ENCODE measurements at places on chromosomes 16 and 17.

- no peak for DNase-seq
Observed at GRCh38 chr17:19619705-19620325, 28.7 kb upstream of the ALDH3A2 start.

GRCh38 chr16:647173-647902 is 1.8 kb upstream of the WDR90 start:
- no peak for DNase-seq

DNA sequence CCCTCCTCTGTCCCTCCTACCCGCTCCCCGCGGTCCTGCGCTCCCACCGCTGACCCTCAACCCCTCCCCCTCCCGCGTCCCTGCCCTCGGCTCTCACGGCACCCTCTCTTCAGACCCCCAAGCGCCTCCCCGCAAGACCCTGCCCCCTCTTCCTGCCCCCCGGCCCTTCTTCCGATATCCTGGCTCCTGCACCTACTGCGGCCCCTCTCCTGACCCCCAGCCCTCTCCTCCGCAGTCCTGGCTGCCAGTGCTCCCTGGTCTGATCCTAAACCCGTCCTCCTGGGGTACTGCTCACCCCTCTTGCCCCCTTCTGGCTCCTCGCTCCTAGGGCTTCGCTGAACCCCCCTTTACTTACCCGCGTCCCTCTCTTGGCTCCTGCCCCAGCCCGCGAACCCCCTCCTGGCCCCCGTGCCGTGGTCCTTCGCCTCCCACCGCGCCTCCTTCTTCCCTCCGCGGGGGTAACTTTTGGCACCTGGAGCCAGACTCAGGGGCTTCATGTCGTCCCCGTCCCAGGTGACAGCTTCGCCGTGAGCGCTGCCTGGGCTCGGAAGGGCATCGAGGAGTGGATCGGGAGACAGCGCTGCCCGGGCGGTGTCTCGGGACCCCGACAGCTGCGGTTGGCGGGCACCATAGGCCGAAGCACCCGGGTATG is 839 bp downstream of the NKD1 start:
- no peak for DNase-seq

- peak; percentile 78 for DNase-seq
Observed at GRCh38 chr16:4351880-4352279, 759 bp upstream of the PAM16 start.

- no peak for DNase-seq
Observed at GRCh38 chr16:55914383-55914782, 39.2 kb upstream of the CES5A start.

GRCh38 chr17:75059369-75060345 is 12.6 kb downstream of the KCTD2 start:
- peak; percentile 60 for DNase-seq

DNA sequence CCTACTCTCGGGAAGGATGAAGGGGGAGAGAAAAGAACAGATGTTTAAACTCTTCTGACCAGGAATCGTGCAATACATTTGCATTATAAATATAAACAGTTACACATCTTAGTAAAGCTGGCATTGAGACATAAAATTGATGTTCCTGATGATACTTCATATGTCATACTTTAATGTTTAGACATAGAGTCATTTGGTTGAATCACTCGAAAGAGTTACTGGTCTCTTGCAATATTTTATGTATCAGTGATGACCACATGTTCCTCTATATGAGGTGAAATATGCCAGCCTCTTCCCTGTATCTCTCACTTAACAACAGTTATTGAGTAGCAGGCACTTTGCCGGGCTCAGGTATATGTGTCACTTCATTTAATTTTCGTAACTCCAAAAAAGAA is 49.7 kb upstream of the PMFBP1 start:
- DNase-seq, result peak; percentile 18

- no peak for DNase-seq
Observed at GRCh38 chr17:44976206-44976605, 8.1 kb upstream of the C1QL1 start.

DNA sequence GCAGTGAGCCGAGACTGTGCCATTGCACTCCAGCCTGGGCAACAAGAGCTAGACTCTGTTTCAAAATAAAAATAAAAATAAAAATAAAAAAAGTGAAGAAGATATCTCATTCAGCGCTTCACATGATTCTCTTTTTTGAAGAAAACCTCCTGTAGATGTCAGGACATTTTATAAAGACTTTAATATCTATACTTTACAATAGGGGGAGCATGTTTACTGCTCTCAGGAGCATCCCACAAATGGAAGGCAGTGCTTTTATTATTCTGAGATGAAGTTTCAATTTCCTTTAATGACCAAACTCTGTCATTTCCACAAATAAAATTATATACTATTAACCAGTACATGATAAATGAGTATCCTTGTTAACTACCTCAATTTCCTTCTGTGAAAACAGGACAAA is 118.7 kb upstream of the MYOCD start:
- DNase-seq, result peak; percentile 8

DNA sequence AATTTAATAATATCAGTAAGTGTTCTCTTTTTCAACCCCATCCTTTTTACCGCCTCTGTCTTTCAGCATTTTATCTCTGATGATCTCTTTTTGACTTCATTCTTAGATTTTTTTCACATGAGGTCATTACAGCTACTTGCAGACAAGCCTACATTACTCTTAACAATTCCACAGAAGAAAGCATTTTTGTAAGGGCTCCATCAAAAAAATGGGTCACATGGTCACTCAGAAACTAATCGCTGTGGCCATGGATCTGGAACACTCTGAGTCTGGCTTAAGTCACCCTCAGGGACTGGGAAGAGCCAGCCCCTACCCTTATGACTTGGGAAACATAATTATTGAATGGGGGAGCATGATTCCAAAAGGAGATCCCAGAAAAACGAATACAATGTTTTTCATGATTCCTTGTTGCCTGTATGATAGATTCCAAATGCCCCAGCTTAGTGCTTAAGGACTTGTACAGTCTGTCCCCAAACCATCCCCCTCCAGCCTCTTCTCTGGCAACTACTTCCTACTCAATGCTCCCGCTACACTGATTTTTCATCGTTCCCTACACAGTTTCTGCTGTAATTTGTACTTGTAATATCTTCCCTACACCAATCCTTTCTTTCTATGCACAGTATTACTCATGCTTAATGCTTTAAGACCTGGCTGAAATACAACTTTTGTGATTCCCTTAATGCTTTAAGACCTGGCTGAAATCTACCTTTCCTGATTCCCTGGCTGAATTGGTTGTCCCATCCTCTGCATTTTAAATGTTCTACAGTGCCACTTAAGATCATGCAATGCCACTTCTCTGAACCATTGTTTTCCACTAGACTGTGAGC is 457.8 kb downstream of the HS3ST4 start:
- DNase-seq, result no peak

GRCh38 chr17:46978489-46979146 is 435 bp downstream of the RPRML start:
- DNase-seq, result peak; percentile 22

- DNase-seq, result no peak
Observed at GRCh38 chr16:9070254-9070653, 21.2 kb upstream of the HAPSTR1 start.

GRCh38 chr16:77332792-77333191 is 102.0 kb downstream of the ADAMTS18 start:
- no peak for DNase-seq

DNA sequence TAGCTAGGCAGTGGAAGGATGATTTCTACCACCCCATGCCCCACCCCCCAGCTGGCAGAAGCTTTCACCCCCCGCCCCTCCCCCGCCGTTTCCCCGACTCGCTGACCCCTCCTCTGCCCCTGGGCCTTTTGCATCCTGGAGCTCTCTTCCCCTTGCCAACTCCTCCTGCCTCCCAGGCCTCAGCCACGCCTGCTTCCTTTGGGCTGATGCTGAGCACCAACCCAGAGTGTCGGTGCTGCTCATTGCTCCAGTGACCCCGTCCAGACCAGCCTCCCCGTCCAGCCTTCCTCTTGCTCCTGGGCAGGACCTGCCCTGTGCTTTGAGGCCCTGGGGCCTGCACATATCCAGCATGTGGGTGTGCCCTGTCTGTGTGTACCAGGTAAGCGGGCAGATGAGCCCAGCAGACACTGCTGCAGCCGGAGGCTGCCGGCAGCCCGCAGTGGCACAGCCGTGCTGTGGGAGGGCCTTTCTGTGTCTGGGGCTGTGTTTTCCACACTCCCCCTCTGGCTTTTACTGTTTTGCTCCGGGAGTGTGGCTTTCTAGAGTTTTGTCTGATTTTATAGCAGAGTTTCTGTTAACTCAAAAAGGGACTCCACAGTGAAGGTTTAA is 72.9 kb downstream of the JPH3 start:
- DNase-seq, result no peak

GRCh38 chr17:2264067-2264860 is 39.3 kb downstream of the SMG6 start:
- DNase-seq, result no peak

GRCh38 chr17:31492880-31493655 is 101.6 kb downstream of the RAB11FIP4 start:
- DNase-seq, result no peak

DNA sequence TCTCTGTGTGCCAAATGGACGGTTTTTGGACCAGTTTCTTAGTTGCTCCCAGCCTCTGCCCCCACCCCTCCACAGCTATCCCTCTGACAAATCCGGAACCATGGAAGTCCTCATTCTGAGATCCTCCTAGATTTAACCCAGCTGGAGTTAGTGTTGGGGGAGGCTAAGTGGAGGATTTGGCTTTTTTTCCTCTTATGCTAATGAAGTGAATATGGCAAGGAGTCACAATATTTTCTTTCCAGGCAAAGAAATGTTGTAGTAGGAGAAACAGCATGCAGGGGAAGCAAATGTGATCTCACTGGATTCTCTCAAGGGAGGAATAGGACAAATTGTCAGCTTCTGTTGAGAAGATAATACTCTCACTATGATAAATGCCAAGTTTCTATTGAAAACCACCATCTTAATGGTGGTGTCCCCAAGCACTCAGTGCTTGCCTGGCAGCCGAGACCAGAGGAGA is 159.5 kb downstream of the MSI2 start:
- DNase-seq, result no peak
